ENCODE measurements at places on chromosomes 6 and 20.

GRCh38 chr6:35146453-35146852 is 5.3 kb upstream of the TCP11 start:
- DNase-seq: no peak

- no peak for DNase-seq
Measured at GRCh38 chr6:33207552-33208090, 679 bp upstream of the RING1 start.

GRCh38 chr6:80789912-80790570 is 683.6 kb downstream of the BCKDHB start:
- DNase-seq: no peak

DNA sequence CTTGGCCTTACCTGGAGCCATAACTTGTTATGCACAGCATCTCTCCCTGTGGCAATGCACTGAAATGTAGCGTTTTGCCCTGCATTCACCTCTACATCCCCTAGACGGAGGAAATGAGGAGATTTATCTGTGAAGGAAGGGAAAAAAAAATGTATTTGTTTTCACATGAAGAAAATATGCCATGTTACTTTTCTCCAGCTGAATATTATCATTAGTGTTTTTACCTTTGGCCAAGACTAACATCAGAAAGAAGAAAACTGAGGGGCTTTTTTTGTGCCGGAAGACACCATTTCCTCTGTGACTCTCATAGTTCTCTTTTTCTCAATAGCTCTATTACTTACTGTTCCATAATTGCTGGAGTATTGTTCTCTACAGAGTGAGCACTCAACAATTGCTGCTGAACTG is 280.4 kb downstream of the PTPRK start:
- DNase-seq: no peak

GRCh38 chr20:10565922-10566897 is 107.6 kb downstream of the JAG1 start:
- DNase-seq: no peak

Measured in effector CD4-positive, alpha-beta T cell (primary cell).